ENCODE measurements at places on chromosomes 7 and 10.
A peak's percentile ranks its signal among the peaks of the same experiment; 100 is the strongest.

- DNase-seq: no peak
Observed at GRCh38 chr10:79407811-79408795, 37.3 kb downstream of the ZCCHC24 start.

DNA sequence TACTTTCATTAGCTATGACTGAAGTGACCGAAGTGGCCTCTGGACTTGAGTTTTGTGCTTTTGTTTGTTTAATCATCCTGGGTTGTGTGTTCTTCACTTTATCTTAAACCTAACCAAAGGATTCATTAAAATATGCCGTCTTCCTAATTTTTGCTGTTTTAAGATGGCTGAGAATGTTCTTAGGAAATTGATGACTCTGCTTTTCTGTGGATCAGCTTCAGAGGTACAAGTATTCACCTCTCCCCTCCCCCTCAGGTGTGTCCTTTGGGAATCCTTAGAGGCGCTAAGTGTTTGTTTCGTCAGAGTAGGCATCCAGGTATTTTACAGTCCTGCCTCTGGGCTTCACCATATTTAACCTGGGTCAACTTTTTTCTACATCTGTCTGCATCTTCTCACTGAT lies 1.1 kb downstream of the CCDC126 start:
- DNase-seq: no peak

DNA sequence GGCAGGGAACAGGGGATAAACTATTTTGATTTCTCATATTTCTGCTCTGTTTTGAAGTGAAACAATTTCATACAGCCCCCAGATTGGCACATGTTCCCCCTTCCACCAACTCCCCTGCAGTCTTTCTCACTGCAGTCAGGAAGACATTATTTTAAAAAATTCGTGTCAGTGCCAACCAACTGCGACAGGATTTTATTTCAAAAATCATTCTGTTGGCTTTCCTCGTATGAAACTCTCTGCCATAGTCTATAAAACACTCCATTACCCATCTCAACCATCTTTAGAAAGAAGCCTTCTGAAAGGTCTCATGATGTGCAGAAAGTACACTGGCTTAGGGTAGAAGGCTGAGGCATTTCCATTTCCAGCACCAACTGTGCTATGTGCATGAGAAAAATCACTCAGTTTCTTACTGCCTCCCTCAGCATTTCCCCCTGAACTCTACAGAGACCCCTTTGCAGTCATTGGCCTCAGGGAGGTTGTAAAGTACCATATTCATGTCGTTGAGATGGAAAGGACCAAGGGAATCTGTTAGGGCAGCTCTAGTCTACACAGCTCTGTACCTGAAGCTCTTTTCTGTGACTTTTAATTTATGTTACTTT lies 46.9 kb downstream of the STEAP1B start:
- no peak for DNase-seq

DNA sequence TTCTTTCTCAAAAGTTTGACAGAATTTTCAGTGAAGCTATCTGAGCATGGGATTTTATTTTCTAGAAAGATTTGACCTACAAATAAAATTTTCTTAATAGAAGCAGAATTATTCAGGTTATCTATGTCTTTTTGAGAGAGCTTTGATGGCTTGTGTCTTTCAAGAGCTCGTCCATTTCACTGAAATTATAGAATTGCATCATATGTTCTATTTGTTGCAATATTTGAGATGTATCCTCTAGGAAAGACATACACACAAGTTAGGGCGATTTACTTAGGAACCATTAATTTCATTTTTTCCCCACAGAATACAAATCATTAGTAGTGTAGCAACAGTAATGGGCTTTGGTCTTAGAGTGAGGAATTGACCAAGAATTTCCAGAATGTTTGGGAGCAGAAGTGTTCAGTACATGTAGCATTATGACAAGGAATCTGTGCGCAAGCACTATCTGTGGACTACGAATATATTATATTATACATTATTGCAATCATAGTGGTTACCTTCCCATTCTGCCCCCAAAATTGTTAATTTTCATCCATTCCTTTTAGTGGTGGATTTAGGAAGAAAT lies 12.8 kb upstream of the COL17A1 start:
- DNase-seq: no peak

DNA sequence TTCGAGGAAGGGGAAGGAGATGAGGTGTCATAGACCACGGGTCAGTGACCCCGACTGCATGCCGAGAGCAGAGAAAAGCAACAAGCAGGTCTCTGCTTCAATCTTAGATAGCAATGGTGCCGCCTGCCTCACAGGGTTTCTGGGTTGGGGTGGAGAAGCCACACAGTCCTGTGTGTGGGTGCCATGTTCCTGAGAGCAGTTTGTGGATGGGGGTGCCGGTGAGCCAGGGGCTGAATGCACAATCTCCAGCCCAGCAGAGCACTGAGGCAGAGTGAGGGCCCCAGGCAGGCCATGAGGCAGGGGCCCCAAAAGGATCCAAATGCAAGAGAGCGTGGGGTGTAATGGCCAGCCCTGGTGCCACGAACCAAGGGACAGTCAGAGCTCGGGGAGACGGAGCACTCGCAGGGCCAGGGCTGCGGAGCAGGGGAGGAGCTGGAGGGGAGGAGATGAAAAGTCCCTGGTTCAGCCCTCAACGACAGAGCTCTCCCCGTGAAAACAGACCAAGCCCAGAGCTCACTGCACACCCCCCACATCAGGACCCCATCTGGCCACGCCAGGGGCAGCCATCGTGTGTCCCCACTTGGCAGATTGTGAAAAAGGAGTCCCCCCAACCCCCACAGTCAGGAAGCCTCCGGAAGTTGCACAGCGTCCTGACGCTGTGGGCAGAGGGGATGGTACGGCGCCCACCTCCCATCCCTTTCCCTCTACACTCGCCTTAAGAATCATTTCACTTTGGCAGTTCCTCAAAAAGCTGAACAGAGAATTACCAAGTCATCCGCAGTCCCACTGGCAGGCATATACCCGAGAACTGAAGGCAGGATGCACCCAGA lies 19.9 kb downstream of the WDR86 start:
- no peak for DNase-seq

GRCh38 chr10:110684800-110685446 lies 40.8 kb downstream of the RBM20 start:
- DNase-seq: no peak

GRCh38 chr10:124672181-124672638 lies 72.0 kb downstream of the FAM53B start:
- no peak for DNase-seq

DNA sequence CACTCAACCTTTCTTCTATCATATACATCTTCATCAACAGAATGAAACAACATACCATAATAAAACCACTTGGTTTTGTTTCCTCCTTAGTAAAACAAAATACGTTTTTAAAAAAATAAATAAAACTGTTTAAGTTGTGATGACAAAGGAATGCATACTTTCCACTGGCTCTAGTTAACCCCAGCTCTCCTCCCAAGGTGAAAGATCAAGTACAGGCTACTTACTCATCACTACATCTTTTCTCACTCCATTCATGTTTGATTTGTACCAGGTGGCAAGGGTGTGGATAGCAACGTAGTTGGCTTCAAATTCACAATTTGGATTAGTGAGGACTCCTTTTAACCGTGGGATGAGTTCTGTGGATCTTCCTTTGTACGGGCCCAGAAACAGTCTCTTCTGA lies 14.7 kb downstream of the OGA start:
- DNase-seq: no peak

GRCh38 chr10:79984851-79985250 lies 35.9 kb upstream of the SFTPD start:
- DNase-seq: no peak

GRCh38 chr7:39421251-39421650 lies 145.0 kb upstream of the YAE1 start:
- DNase-seq: no peak

GRCh38 chr7:22442187-22442881 lies 57.7 kb downstream of the STEAP1B start:
- DNase-seq: no peak

- DNase-seq: peak; percentile 43
Observed at GRCh38 chr10:132387764-132388210, 9.2 kb upstream of the PWWP2B start.

DNA sequence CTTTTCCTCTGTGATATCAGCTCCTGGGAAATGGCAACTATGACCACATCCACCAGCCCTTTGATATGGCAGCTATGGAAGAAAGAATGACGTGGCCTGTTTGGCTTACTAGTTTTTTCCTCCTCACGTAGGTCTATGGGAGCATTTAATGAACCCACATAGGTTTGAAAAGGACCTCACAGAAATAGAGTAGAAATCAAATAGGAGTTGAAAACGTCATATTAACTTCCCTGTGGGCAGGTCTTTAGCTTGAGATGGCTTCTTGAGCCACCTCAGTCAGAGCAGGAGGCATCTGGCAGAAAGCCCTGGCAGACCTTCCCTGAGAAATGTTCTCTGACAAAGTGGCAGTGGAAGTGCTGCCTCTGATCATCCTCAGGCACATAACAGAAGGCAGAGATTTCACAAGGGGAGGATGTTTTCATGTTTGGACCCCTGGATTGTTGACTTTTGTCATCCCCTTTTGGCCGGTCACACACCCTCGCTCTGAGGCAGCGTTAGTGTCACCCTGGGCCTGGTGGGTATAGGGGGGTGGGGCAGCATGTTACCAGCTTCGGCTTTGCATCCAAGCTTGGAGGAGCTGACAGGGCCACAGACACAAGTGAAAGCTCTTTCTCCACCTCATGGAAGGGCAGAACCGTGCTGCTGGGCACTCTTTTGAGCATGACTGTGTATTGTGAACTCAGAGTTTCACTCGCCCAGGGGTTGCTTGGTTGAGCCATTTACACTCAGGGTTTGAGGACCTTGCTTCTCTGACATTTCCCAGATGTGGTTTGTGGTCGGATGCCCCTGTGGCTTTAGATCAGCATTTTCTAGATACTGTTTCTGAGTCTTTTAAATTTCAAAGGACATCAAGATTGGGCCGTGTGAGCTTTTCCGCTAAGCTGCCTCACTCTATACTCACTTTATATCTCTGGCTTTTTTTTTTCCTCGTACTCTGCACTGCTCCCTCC lies 184.2 kb downstream of the STK31 start:
- DNase-seq: no peak

DNA sequence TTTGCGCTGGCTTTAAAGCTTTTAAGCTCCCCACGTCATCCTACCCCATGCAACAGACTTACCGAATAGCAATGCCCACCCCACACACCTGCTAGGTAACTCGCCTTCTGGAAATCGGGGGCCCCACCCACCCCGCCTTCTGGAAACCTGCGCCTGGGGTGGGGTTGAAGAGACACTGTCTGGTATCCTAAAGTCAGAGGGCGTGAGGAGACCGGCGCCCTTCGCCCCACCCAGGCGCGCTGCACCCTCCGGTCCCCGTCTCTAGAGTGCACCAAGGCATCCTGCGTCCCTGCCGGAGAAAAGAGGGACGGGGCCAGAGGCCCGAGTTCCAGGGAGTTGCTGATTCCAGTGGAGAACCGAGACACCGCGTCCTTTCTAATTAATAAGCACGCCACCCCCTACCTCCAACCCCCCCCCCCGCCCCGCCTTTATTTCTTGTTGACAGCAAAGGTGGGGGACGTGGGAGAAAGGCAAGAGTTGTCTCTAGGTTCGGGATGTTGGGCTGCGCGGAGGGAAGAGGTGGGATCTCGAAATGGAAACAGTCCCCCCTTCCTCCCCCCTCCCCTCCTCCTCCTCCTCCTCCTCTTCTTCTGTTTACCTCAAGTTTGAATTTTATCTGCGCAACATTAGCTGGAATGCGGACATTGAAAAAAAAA lies 220.9 kb upstream of the MKLN1 start:
- DNase-seq: peak; percentile 24

- no peak for DNase-seq
Observed at GRCh38 chr10:113879691-113880090, 25.2 kb downstream of the NHLRC2 start.

GRCh38 chr10:131436458-131436857 lies 124.9 kb upstream of the TCERG1L start:
- DNase-seq: no peak

DNA sequence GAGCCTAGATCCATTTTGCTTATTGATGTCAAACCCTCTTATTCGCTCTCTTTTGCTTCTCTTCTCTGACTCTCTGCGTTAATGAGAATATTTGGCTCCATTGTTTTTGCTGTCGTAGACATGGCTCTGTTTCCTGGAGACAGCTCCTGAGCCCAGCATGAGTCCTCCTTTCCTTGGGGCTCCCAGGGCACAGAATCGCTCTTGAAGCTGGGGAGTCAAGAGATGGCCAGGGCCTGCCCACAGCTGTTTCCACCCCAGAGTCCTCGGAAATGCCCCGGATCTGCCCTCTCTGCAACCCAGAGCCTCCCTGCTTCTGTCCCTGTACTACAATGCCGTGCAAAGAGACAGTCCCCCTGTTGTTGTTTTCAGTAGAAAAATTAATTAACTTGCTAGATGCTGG lies 566.7 kb upstream of the FOXK1 start:
- DNase-seq: no peak

GRCh38 chr10:78298835-78299234 lies 265.2 kb downstream of the RPS24 start:
- DNase-seq: no peak

DNA sequence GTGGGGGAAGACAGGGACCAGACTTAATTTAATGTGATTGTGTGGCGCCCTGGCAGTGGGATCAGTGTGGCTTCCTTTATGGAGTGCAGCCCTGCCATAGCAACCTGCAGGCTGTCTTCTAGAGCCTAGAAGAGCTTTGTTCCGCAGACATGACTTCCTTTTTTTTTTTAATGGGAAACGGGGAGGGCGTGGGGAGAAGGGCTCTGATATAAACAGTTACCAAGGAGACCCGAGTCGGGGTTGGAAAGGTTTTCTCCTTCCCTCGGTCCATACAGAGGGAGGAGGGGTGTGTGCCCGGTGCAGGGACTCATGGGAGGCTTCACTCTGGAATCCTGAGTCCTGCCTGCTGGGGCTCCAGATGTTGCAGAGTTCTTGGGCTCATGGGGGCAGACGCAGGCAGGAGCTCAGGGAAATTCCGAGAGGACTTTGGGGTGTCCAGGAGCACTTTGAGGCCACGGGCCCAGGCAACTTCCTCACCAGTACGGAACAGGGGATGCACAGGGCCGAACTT lies 26.9 kb downstream of the TMEM120A start:
- DNase-seq: no peak

- DNase-seq: peak; percentile 41
Observed at GRCh38 chr7:69067397-69067796, 530.9 kb upstream of the AUTS2 start.

- DNase-seq: peak; percentile 56
Observed at GRCh38 chr10:84008878-84009277, 130.4 kb upstream of the GHITM start.

GRCh38 chr7:131222171-131222570 lies 105.5 kb upstream of the MKLN1 start:
- DNase-seq: peak; percentile 45

- DNase-seq: peak; percentile 15
Observed at GRCh38 chr10:119644205-119644814, 6.9 kb upstream of the BAG3 start.

Data from SK-MEL-5 (cell line).